ENCODE measurements at places on chromosomes 3 and 15.

DNA sequence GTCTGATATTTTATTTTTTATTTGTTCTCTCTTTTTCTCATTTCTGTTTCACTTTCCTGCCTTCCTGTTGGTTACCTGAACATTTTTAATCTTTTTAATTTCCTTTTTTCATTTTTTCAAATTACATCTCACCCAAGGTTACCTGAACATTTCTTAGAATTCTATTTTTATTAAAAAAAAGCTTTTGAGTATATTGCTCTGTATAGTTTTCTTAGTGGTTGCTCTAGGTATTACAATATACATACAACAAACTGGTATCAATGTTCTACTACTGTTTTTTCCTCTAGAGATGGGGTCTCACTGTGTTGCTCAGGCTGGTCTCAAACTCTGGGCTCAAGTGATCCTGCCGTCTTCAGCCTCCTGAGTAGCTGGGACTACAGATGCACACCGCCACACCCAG is 79.4 kb downstream of the DHX30 start:
- no peak for DNase-seq

DNA sequence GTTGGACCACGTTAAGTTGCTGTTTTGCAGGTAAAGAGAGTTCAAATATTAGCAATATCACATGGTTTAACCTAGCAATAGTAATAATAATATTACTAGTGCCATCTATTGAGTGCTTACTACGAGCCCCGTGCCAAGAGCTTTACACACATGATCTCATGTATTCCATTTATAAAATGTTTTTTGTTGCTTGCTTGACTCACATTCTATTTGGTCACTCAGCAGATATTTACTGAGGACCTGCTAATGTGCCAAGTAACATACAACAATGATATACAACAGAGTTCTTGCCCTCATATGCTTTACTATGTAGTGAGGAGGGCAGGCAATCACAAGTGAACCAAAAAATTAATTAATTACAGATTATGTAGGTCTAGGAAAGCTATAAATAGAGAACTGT is 36.7 kb downstream of the CTDSPL start:
- no peak for DNase-seq

DNA sequence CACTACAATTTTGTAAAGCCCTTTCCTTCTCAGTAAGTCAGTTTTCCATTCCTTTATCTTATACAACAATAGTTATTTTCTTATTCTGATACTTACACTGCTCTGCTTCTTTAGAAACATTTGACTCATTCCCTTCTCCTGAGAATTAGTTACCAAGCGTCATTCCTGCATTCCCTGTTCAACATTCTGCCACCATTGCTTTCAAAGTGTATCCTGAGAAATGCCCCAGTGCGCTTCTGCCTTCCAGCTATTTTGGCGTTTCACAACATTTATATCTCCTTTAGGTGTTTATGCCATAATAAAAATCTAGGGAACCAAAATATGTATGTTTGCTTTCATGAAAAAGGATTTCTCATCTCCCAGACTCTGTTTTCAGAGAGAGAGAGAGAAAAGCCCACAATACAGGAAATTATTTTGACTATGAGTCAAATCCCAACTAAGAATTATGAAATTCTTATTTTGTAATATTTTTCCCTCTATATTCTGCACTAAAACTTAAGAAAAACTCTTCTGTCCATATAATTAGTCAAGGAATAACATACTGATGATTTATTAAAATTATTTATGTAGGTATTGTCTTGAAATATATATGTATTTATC is 118.2 kb upstream of the RAP2B start:
- no peak for DNase-seq

DNA sequence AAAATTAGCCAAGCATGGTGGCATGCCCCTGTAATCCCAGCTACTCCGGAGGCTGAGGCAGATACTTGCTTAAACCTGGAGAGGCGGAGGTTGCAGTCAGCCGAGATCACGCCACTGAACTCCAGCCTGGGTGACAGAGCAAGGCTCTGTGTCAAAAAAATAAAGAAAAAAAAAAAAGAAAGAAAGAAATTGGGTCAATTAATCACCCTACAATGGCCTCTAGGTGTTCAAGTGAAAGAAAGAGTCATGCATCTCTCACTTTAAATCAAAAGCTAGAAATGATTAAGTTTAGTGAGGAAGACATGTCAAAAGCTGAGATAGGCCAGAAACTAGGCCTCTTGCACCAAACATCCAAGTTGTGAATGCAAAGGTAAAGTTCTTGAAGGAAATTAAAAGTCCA is 44.9 kb upstream of the GSK3B start:
- DNase-seq: no peak

- DNase-seq: no peak
These were observed 308.2 kb upstream of the WNT5A start for GRCh38 chr3:55795296-55795695.

DNA sequence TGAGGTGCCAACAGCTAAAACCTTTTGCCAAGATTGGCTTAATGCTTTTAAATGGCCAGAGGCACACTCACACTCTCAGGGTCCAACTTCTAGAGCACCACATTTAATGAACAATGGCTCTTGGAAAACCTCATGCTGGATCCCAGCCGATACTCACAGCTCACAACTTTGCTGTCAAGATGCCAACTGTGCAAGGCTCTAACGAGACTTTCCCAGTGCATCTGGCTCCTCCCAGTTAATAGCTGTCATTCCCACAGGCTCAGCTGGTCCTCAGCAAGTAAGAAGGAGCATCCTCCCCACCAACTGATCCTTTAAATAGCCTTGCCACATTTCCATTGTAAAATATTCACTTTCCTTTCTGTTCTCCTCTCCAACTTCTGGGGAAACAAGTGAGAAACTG is 20.3 kb upstream of the FRMD4B start:
- no peak for DNase-seq

DNA sequence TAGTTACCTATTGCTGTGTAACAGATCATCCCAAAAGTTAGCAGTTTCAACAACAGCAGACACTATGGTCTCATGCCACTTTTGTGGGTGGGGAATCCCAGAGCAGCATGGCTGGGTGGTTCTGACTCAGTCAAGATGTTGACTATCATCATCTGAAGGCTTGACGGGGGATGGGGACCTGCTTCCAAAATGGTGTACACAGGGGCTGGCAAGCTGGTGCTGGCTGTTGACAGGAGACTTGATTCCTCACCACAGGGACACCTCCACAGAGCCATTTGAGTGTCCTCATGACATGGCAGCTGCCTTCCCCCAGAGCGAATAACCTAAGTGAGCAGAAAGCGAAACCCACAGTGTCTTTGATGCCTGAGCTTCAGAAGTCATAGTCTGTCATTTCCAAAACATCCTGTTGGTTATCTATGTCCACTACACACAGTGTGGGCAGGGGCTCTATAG is 19.1 kb downstream of the DNAJB8 start:
- no peak for DNase-seq

Measured in stimulated activated CD8-positive, alpha-beta memory T cell treated with anti-CD3 and anti-CD28 coated beads, Interleukin-2, amount 100 ng/mL, for 1 hour (primary cell).